ENCODE measurements at places on chromosomes 5 and 9.

DNA sequence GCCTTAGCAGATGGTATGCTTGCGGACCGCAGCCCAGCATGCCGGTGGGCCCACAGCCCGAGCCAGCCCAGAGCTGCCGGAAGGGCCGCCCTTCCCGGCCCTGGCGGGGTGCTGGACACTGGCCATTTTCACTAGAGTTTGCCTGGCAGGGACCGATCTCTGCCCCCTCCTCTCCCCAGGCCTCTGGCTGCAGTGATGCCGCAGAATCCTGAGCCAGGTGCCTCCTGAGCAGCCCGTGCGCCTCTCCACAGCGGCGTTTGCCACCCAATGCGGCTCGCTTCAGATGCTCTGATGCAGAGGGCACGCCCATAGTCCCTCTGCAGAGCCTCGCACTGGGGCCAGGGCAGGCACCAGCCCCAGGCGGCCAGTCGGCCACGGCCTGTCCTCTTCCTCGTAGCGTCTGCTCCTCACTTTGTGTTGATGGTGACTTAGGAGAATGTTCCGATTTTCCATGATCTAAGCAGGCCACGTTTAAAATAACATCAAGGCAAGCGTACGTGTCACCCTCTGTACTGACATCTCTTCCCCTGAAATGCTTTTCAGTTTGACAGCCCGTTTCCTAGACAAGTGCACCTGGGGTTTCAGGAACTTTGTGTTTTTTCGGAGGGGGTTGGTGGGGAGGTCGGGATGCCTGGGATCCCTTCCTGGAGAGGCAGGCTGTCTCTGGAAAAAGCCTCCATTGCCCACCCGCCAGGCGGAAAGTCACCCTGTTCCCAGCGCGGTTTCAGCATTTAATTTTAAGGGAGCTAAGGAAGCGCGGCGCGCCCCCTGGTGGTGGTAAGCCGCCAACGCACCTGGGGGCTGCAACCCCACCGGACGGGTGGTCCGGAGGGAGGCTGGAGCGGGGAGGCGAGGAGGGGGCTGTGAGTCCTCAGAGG, 29.8 kb upstream of the HMCN2 start:
- DNase-seq, result peak; percentile 55

DNA sequence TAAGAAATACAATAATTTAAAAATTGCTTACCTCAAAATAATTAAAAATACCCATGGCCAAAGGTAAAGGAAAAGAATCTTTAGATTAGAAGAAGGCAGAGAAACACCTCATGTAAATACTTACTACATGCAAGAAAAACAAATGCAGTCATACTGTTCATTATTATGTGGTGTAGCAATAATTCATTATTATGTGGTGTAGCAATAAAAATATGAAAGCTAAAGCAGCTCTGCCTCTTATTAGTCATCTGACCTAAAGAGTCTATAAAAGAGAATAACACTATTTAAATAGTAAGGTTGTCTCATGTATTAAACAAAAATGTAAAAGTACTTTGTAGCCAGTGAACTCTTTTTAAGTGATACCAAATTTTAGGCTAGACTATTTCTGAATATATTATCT, 6.6 kb downstream of the DTWD2 start:
- no peak for DNase-seq

DNA sequence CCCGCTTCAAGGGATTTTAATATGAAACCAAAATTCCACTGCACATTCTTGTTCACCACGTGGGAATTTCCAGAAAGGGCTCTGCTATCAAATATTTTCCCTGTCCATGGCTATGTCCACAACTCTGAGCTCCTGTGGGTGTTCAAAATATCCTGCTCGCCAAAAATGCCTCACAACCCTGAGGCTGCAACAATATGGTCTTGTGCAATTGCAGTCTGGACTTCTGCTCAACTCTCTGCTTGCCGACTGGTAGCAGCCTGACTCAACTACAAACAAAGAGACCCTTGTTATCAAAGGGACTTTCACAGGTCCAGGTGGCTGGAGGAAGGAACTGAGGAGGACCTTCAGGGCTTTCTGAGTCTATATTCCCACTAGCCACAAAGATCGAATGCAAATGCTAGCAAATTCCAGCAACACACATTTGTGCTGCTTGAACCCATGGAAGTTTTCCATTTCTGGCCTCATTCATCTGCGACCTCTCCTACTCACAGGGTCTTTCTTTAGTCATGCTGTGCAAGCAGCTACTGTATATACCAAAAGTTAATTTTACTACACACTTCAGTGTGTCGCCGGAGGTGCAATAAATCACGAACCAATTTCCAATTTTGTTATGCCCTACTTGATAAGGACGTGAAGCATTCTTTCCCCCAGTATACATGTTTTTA, 169.2 kb upstream of the SLC30A5 start:
- DNase-seq, result no peak

GRCh38 chr5:167286891-167287290, 1004.6 kb upstream of the WWC1 start:
- DNase-seq, result no peak

GRCh38 chr9:115046824-115047223, 71.1 kb downstream of the TNC start:
- DNase-seq, result no peak

DNA sequence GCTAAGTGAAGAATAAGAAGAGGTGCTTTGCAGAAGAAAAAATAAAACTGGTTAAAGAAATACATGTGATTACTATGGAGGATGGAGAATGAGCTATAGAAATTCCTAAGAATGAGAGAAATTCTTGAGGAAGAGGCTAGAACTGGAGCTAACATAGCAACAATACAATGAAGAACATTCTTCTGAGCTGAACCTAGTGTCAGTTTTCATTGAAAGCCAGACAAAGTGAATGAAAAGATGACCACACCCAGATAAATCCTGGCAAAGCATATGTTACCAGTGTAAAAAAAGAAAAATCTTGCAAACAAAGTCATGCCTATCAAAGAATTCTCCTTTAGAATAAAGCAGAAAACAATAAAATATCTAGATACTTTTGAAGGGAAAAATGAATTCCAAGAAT, 39.6 kb downstream of the SGCD start:
- DNase-seq, result no peak

DNA sequence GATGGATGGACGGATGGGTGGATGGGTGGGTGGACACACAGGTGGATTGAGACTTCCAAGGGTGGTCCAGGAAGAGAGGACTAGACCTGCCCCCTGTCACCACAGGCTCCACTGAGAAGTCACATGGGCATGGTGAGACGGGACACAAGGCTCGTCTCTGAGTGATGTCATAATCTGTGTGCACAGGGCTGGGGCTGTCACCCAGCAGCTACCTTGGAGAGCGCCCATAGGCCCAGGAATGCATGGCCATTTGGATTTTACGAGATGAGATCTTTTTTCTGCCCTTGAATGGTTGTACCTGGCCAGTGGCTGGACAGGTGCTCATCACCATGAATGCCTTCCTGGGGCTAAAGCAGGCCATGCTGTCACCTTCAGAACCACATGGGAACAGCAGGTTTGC, 3.1 kb downstream of the OLFM1 start:
- DNase-seq, result no peak

GRCh38 chr5:148843510-148844318, 17.3 kb downstream of the ADRB2 start:
- no peak for DNase-seq

- DNase-seq, result no peak
These were observed 10.0 kb downstream of the OTULINL start for GRCh38 chr5:14591548-14591947.

DNA sequence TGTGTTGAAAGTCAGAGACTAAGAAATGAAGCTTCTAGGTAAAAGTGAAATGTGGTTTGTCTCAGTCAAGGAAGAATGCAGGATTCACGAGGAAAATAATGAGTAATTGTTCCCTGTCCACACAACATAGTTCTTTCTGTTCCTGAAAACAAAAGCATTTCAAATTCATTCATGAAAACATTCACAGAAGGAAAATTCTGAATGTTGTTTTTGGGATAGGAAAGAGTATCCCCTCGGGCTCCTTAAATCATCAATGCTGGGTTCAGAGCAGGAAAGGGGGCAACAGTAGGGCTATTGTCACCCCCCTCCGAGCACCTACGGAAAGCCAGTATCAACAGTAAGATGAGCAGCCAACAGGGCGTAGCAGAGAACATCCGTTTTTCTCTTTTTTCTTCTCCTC, 769.9 kb upstream of the ADAMTS16 start:
- DNase-seq, result no peak

DNA sequence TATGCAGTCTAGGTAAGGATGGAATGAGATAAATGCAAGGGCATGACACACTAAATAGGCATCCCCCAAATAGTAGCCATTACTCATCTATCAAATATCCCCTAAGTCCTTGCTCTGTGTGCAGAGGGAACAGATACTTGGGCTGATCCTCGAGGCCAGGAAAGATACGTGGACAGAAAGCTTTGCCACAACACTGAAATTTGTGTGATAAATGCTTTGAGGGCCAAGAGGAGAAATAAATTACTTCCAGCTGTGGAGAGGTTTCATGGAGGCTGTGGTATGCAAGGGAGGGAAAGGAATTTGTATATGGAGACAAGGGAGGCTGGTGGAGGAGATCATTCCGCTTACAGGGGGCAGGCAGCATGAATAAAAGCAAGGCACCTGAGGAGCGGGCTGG, 18.5 kb downstream of the ATOX1 start:
- DNase-seq, result no peak

- no peak for DNase-seq
These were observed 41.5 kb downstream of the C5orf22 start for GRCh38 chr5:31573494-31574142.

- DNase-seq, result no peak
These were observed 18.6 kb downstream of the TDRD7 start for GRCh38 chr9:97430316-97431043.

DNA sequence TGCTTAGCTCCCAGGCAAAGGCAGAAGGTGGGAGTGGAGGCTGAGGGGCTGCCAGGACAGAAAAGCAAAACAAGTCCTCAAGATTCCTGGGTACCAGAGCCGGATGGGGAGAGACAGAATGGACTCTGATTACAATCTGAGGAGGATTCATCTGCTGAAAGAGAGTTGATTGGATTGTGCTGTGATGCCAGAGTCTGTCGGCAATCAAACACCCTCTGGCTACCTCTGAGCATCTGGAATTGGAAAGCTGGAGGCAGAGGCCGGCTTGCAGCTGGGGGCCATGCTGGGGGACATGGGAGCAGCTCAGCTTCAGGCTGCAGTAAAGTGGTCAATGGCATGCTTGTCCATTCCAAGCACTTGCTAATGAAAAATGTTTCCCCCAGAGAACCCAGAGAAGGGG, 59.3 kb downstream of the ASTN2 start:
- no peak for DNase-seq

DNA sequence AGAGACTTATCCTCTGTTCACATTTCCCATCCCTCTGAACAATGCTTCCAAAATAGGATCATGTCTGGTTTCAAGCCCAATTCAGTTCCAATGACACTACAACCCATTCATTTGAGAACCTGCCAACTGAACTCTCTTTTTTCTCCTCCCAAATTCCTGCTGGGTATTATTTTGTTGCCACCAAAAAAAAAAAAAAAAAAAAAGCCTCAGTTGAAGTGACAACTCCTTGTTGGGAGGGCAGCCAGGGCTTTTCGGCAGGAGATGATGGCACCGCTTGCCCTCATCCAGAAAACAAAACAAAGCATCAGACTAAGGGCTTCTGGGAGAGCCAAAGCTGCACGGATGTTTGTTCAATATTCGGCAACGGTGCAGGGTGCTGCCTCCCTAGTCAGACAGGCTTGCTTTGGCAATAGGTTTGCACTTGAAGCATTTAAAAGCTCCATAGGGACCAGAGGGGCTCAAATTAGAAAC, 30.6 kb upstream of the TRIM32 start:
- DNase-seq, result no peak

DNA sequence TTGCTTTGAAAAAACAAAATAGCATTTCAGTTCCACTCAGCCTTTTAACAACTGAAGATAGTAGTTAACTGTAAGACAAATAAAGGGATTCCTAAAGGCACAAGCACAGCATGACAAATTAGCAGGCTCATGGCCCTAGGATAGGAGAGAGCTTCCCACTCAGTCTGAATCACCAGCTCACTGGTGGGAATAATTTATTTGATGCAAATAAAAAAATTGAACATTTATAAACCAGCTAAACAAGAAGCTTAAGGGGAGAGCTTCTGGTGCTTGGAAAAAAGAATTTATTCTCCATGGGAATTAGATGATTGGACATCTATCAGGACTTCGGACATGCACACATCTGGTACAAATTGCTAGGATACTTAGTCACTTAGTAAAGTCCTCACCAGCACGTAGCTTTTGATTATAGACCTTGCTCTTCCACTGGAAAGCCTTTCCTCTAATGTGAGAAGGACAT, 294.1 kb upstream of the TNC start:
- DNase-seq, result no peak

GRCh38 chr5:132431632-132432031, 58.9 kb downstream of the IRF1 start:
- no peak for DNase-seq

- DNase-seq, result no peak
These were observed 86.0 kb downstream of the UHRF2 start for GRCh38 chr9:6498982-6499381.

GRCh38 chr5:104018299-104018698, 455.7 kb upstream of the NUDT12 start:
- DNase-seq, result no peak

- no peak for DNase-seq
These were observed 3.5 kb downstream of the PDE6A start for GRCh38 chr5:149940941-149941644.

DNA sequence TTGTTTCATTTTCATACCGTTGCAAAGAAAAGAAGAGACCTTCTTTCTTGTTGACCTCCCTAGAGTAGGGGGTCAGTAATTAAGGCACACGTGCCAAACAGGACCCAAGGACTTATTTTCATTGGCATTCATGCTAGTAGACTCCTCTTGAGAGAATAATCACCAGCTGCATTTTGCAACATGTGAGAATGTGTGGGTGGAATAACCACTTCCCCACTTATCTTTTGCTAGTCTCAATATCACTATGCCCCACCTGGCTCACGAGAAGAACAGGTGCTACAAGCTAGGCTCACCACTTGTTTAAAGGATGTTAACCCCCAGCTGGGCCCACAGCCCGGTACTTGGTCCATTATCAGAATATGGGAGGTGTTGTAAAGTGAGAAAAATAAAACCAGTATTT, 460.7 kb upstream of the MEF2C start:
- no peak for DNase-seq

DNA sequence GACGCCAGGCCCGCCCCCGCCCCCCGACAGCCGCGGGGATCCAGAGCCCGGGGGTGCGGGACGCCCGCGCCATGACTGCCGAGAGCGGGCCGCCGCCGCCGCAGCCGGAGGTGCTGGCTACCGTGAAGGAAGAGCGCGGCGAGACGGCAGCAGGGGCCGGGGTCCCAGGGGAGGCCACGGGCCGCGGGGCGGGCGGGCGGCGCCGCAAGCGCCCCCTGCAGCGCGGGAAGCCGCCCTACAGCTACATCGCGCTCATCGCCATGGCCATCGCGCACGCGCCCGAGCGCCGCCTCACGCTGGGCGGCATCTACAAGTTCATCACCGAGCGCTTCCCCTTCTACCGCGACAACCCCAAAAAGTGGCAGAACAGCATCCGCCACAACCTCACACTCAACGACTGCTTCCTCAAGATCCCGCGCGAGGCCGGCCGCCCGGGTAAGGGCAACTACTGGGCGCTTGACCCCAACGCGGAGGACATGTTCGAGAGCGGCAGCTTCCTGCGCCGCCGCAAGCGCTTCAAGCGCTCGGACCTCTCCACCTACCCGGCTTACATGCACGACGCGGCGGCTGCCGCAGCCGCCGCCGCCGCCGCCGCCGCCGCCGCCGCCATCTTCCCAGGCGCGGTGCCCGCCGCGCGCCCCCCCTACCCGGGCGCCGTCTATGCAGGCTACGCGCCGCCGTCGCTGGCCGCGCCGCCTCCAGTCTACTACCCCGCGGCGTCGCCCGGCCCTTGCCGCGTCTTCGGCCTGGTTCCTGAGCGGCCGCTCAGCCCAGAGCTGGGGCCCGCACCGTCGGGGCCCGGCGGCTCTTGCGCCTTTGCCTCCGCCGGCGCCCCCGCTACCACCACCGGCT, 1.0 kb downstream of the FOXE1 start:
- peak; percentile 63 for DNase-seq
